ENCODE measurements at places on chromosomes 1 and 21.

DNA sequence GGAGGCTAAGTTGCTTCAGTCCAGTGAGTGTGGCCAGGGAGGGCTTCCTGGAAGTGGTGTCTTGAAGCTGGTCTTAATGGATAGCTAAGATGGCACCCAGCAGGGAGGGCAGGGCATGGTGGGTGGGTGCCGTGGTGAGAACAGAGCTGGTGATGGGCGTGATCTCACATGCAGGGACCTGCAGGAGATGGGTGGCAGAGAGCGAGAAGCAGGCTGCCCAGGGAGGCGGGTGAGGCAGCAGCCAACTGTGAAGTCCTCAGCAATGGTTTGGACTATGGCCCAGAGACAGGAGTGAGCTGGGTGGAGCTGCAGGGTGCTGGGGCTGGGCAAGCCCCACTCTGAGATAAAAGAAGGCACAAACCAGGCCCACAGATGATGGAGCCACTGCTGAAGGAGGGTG, 50.7 kb downstream of the UMODL1 start:
- no peak for DNase-seq

- no peak for DNase-seq
Observed at GRCh38 chr1:11697188-11697892, 5.8 kb downstream of the DRAXIN start.

GRCh38 chr1:245434280-245434679, 279.5 kb downstream of the KIF26B start:
- no peak for DNase-seq

DNA sequence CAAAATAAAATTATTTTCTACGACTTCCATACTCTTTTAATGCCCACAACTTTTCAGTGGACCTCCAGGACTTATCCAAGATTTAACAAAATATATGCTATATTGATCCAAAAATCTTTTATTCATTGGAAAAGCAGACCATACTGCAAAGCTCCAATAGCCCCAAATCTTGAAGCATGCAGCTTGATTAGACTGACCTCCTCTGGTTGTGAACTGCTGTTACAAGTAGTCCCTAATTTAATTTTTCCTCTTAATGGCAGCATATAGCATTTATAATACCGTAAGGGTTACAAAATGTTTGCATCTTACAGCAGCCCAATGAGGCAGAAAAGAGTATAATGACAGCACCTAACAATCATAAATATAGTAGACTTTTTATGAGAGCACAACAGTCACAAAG, 49.8 kb downstream of the TPR start:
- DNase-seq: no peak

- DNase-seq: no peak
Observed at GRCh38 chr1:80241566-80241965, 1235.0 kb upstream of the ADGRL4 start.

DNA sequence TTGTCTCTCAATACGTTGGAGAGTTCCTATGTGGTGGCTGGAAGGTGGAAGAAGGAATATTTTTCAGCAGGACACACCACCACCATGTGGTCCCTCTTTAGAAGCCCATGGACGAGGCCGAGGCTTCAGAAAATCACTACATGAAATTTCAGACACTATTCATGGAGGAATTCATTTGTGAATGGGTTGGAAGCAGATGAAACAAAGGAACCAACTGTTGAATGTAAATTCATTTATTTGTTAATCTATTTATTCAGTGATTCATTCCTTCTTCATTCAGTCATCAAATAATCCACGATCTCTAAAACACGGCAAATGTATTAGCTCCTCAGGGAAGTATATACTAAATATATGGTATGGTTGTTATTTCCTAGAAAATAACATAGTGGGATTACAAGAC, 12.2 kb downstream of the SLC35F3 start:
- DNase-seq: no peak

DNA sequence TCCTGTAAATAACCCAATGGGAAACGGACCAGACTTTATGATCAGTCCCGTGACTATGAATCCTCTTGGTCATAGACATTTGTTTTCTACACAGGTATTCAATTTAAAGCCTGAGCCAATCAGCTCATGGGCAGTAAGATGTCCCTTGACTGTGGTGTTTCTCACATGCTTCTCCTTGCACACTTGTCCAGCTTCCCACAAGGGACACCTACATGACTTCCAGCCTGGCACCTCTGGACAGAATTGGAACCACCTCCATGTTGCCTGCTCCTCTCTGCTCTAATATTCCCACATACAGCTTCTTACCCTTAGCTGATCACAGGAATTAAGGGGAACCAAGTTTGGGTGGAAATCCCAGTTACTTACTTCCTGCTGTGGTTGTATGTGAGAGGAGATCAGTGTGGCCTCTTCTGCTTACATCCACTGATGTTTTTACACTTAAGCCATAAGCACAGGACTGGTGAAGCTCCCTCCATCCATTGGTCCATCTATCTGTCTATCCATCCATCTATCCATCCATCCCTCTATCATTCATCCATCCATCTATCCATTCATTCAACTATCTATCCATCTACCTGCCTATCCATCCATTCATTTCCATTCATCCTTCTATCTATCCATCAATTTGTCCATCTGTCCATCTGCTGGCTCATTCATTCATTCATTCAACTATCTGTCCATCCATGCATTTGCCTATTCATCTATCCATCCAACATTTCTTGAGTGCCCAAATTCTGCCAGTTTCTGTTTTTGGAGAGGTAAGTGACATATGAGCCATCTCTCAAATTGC, 16.4 kb downstream of the RUNX1 start:
- DNase-seq: no peak

DNA sequence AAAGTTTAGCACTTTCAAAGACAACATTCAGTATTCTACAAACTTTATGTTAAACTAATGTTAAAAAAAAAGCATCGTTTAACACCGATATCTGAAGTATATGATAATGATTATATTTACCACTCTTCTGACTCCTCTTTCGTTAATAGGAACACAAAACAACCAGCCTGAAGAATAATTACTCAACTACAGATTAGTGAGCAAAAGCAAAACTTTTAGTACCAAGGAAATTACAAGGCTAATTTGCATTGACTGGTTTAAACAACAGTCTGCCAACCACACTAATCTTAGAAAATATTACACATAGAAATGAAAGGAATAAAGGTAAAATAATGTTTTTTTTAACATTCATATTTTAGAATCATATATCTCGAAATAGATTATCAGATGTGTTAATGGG, 500.7 kb downstream of the LMO4 start:
- no peak for DNase-seq

All from muscle of leg (tissue), 16 donors.